ENCODE measurements at places on chromosomes 4 and X.
A peak's percentile ranks its signal among the peaks of the same experiment; 100 is the strongest.

DNA sequence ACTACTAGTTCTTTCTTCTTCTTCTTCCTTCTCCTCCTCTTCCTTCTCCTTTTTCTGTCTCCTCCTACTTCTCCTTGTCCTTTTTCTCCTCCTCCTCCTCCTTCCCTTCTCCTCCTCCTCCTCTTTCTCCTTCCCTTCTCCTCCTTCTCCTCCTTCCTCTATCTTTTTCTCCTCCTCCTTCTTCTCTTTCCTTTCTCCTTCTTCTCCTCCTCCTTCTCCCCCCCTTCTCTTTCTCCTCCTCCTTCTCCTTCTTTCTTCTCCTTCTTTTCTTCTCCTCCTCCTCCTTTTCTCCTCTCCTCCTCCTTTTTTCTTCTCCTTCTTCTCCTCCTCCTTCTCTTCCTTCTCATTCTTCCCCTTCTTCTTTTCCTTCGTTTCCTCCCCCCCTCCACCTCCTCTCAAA is 21.8 kb upstream of the NAP1L5 start:
- no peak for DNase-seq

GRCh38 chr4:87838890-87839591 is 6.3 kb downstream of the MEPE start:
- DNase-seq = peak; percentile 53

- DNase-seq = no peak
Measured at GRCh38 chrX:13571136-13571535, 1.7 kb downstream of the EGFL6 start.

- no peak for DNase-seq
Measured at GRCh38 chrX:20393944-20394343, 127.2 kb upstream of the RPS6KA3 start.

GRCh38 chr4:2402941-2403340 is 15.5 kb downstream of the ZFYVE28 start:
- no peak for DNase-seq

Measured in retina (tissue), 1 donor.